C1 segment of cervical spinal cord (tissue), 14 donors: ENCODE measurements at places on chromosomes 1 and 21.

GRCh38 chr1:61620536-61620935 is 104.4 kb downstream of the TM2D1 start:
- no peak for DNase-seq

GRCh38 chr1:9075022-9075421 is 5.6 kb upstream of the SLC2A5 start:
- no peak for DNase-seq

DNA sequence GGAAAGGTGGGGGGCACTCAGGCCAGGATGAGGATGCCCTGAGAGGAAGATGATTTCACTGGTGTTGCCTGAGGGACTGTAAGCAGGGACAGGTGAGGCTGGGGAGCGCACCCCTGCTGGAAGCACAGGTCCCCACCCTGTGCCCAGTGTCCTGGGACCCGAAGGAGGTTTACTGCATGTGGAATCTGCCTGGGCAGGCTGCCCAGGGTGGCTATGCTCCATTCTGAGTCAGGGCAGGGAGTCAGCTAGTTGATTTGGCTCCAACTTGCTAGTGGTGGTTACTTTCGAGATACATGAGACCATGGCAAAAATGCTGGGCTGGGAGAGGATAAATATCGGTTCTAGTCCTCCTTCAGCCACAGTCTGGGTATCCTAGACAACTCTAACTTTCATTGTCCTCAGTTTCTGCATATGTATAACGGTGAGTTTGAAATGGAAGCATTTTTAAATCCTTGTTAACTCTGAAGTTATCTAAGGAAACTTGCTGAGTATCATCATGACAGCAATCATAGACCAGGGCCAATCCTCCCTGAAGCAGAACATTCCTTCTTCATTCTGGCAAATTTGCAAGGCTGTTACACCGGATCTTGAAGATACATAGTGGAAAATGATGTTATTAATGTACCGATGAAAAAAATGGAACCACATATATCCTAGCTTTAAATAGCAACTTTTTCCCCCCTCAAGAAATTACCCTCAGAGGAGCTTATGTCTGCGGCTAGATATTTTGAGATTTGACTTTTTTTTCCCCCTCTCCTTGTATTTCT is 7.7 kb downstream of the TLR5 start:
- DNase-seq = no peak

GRCh38 chr21:28207436-28208173 is 785.1 kb downstream of the LTN1 start:
- DNase-seq = no peak

- no peak for DNase-seq
Measured at GRCh38 chr21:37511848-37512247, 145.3 kb downstream of the DYRK1A start.

DNA sequence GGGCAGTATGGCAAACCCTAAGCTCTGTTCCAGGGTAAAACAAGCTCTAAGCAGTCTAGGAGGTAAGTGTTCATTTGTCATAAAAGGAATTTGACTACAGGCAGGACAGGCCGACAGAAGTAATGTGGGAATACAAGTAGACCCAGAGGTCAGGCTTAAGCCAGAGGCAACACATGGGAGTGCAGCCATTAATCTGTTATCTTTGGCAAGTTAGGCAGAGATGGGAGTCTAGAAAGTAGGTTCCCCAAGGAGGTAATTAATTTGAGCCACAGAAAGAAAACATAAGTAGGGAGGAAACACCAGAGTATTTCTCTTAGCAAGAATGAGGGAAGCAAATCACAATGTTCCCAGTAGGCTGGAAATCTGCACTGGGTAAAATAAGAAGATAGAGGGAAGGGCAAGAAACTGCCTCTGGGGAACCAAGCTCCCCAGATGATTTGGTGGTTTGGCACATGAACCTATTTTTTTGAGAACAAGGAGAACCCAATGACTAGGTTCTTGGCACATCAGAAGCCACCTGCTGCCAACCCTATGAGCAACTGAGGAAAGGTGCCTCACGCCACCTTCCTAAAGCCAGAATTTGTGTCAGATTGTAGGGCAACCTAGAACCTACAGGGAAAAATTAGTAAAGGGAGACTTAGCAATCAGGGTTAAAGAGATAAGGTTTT is 636.4 kb upstream of the PLXNA2 start:
- DNase-seq = no peak

GRCh38 chr1:150730130-150730721 is 9.5 kb upstream of the HORMAD1 start:
- no peak for DNase-seq

GRCh38 chr1:172885971-172886370 is 164.8 kb downstream of the TNFSF18 start:
- no peak for DNase-seq

- no peak for DNase-seq
Measured at GRCh38 chr1:17676387-17677060, 78.6 kb upstream of the ACTL8 start.

GRCh38 chr21:42424914-42425541 is 21.3 kb downstream of the UBASH3A start:
- no peak for DNase-seq

DNA sequence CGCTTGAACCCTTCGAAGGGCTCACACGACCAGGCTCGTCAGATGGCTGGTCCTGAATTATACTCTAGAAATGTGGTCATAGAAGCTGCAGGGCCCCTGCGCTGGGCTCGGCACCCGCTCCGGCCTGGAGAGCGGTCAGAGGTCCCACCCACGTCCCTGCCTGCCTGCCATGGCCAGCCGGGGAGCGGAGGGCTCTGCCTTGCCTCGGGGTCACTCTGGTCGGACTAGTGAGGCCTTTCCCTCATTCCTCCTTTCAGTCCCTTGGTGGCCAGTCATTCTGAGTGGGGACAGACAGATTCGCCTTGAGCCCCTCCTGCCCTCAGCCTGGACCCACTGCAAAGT is 529 bp upstream of the MARCKSL1 start:
- DNase-seq = peak; percentile 43

GRCh38 chr1:177472567-177472966 is 301.8 kb downstream of the BRINP2 start:
- no peak for DNase-seq

- no peak for DNase-seq
Measured at GRCh38 chr1:114564141-114564540, 17.3 kb downstream of the BCAS2 start.

GRCh38 chr1:85801520-85801919 is 93.3 kb upstream of the ZNHIT6 start:
- DNase-seq = no peak
